ENCODE measurements at places on chromosomes 1 and 21.

DNA sequence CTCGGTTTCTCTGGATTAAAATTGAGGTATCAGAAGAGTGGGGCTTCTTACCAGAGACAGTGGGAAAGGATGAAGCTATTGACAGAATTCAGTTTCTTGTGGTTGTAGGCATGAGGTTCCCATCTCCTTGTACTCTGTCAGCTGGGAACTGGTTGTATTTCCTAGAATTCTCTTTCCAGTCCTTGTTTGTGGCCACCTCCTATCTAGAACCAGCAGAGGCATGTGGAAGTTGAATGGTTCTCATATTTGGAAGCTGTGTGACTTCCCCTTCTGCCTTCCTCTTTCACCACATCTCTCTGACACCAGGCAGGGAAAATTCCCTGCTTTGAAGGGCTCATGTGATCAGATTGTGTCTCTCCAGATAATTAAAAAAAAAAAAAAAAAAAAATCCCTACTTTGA, 457.7 kb upstream of the ADAMTS5 start:
- DNase-seq, result no peak

GRCh38 chr21:26169061-26169610, 1.4 kb downstream of the APP start:
- DNase-seq, result no peak

GRCh38 chr1:84000954-84001495, 2.1 kb upstream of the TTLL7 start:
- no peak for DNase-seq

DNA sequence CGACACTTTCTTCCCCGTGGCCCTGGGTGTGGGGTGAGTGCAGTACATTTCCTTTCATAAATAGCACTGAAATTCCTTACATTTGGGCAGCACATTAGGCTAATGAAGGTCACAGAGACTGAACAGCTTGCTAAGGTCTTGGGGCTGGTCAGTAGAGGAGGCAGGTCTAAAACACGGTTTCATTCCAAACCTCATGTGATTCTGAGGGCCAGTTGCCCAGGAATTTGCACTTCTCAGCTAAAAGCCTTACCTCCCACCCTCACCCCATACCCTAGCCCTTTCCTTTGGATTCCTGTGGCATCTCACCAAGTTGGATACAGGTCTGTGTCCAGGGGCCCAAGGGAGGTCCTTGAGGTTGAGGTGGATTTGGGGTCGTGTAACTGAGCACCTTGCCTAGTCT, 147.8 kb upstream of the CD34 start:
- DNase-seq, result no peak

DNA sequence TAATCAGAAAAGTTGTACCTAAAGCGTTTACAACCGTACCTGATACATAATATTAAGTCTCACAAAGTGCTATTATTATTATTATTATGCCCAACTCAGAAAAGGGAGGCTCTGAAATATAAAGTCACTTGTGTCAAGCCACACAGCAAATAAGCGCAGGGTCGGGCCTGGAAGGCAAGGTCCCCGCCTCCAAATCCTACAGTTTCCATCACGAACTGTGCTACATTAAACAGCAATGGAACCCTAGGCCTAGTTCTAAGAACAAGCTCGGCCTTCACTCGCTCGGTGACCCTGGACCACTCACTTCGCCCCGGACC, 549 bp downstream of the PARS2 start:
- DNase-seq, result no peak

GRCh38 chr21:21682172-21682571, 684.0 kb downstream of the NCAM2 start:
- no peak for DNase-seq

DNA sequence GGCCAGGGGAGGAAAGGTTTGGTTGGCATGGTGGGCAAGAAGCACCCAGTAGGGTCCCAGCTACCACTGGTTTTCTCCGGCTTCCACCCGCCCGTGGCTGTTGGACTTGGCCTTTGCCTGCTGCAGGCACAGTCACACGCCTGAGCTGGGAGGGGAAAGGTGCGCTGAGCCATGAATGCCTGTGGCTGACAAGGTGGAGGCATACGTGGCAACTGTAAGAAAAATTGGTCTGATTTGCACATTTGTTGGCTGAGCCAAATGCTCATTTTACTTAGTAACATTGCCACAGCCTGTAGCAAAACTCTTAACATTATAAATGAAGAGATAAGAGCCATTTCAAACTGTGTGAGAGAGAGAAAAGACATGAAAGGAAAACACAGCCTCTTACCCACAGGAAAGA, 191.6 kb downstream of the PTPRC start:
- DNase-seq, result no peak

DNA sequence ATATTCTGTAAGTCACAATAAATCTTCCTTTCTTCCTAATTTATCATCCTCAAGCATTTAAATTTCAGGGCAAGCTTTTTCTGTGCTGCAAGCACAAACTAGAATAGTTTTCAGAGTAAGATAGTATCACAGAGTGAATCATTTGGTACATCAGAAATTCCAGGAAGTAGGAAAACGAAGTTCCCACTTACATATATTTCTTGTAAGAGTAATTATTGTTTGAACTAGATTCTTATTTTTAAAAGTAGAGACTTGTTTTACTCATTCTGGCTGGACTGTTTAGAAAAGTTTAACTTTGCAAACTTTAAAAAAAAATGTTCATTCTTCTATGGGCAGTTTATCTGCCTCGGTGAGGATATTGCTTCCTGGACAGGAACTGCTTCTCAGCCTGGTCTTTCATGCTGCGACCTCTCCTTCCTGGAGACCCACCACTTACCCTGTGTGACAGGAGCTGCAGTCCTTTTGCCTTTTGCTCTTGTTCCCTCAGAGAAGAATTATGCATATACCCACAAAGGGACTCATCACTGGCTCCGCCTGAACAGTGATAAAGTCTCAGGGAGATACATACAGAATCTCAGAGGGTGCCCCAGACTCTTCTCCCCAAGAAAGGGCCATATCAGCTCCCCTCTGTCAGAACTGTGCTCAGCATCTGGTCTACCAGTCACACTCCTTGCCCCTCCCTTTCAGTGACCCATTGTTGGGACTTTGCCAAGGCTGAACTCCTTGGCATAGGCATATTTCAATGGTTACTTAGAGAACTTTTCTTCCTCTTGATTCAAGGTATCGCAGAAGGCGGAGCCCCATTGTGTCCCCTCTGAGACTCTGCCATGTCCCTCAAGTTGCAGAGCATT, 102.7 kb upstream of the CD55 start:
- no peak for DNase-seq

DNA sequence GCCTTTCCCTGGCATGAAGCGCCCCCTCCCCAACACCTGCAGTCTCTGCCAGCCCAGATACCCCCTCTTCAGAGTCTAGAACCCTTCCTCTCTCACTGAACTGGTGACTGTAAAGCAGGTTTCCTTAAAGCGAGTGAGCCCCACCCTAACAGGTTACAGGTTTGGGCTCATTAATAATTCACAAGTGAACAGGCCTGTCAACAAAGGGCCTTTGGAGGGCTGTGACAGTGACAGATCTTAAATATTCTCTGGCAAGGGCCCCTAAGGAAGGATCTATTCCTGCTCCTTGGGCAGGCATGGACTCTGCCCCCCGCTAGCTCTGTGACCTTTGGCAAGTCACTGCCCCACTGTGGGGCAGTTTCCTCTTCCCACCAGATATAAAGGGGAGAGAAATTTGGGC, 5.6 kb upstream of the TTC39A start:
- DNase-seq, result no peak

All from activated T-cell treated with anti-CD3 and anti-CD28 coated beads, Interleukin-2, amount 50 U/mL, for 1 hour (primary cell).